ENCODE measurements at places on chromosomes 2 and 18. TPM values are rescaled to one million over a fixed set of nuclear protein-coding genes. Genes with fewer than 3 reads are reported as not detected.

DNA sequence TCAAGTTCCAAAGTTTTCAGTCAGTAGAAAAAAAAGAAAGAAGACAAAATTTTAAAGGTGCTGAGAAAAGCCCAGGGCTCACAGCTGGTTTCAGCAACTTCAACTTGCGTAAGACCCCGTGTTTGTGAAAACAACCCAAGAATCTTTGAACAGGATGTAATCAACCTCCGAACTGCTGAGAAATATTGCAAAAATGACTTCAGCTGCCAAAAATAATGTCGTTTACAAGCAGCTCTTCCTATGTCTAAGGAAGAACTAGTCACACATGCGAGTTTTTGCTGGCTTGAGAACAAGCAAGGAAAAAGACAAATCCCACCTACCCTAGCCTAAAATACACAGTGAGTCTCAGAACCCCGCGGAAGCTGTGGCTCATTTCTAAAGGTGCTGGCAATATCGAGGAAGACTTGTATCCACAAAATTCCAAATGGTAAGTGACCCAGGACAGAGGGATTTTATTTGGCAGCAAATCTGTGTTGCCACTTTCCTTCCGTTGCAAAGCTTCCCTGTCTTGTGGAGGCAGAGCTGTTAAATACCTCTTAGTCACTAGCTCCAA lies 59.8 kb upstream of the SLC8A1 start:
- peak overlapping the region; percentile 93 for H3K27ac ChIP-seq
- no peaks in the 10 kb centered on the region for H3K27me3 ChIP-seq
- DNase-seq: peak; percentile 93

GRCh38 chr2:207153266-207153975 lies 12.3 kb downstream of the KLF7 start:
- no peaks in the 10 kb centered on the region for H3K36me3 ChIP-seq
- no peak overlapping the region for H3K27ac ChIP-seq
- H3K27me3 ChIP-seq: no peaks in the 10 kb centered on the region
- DNase-seq: no peak
- H3K4me3 ChIP-seq: no peak overlapping the region

GRCh38 chr18:3612315-3612714 lies 162.3 kb downstream of the TGIF1 start:
- H3K36me3 ChIP-seq: no peaks in the 10 kb centered on the region
- H3K27me3 ChIP-seq: no peaks in the 10 kb centered on the region
- no peak overlapping the region for H3K4me3 ChIP-seq
- H3K4me1 ChIP-seq: no peaks in the 10 kb centered on the region

- no peaks in the 10 kb centered on the region for H3K36me3 ChIP-seq
- H3K27me3 ChIP-seq: no peaks in the 10 kb centered on the region
- no peak overlapping the region for H3K4me3 ChIP-seq
- no peak overlapping the region for H3K27ac ChIP-seq
Observed at GRCh38 chr2:26526105-26526504, 48.2 kb upstream of the OTOF start.

DNA sequence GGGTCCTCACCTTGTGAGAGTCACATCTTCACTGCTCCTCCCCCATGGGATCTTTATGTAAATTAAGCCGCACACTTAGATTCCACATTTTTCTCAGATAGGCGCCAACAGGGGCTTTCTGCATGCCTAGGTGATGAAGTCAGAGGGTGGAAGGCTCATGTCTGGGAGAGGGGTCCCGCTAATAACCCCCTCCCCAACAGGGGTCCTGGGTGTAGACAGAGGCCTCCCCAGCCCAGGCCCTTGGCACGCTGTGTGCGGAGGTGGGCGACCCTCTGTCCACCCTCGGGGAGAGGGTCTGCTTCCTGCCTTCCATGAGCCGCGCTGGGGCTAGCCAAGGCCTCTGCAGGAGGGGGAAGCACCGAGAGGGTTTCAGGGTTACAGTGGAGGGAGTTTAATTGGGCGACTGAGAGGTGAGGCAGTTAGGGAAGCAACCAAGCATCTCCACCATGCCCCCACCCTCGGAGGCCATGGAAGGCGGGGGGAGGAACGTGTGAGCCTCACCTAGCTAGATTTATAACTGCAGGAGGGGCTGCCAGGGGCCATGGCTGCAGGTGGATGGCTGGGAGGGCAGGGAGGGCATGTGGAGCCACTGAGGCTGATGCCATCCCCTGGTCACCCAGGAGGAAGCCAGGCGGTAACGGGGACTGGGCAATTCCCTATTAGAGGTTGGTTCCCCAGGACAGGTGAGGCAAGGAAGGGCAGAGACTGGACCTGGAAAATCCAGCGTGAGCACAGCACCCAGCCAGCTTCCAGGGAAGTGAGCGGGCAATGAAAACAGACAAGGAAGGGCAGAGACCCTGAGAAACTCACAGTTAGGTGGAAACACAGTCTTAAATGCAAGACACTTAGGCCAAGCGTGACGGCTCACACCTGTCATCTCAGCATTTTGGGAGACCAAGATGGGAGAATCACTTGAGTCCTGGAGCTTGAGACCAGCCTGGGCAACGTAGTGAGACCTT lies 7.7 kb upstream of the PXDN start:
- DNase-seq: no peak
- H3K4me1 ChIP-seq: no peaks in the 10 kb centered on the region
- peaks cover 4% of the 10 kb centered on the region for H3K27me3 ChIP-seq
- H3K27ac ChIP-seq: peak overlapping the region; percentile 17
- no peak overlapping the region for H3K4me3 ChIP-seq

GRCh38 chr2:89842180-89842908 lies 1150.9 kb downstream of the RPIA start:
- H3K27me3 ChIP-seq: no peaks in the 10 kb centered on the region
- H3K36me3 ChIP-seq: no peaks in the 10 kb centered on the region
- H3K27ac ChIP-seq: no peak overlapping the region
- no peaks in the 10 kb centered on the region for H3K4me1 ChIP-seq
- DNase-seq: no peak
- H3K4me3 ChIP-seq: no peak overlapping the region

EFHD1 gene
- 2.3 TPM for polyA plus RNA-seq

- DNase-seq: no peak
- peaks cover 1% of the 10 kb centered on the region for H3K4me1 ChIP-seq
- no peak overlapping the region for H3K4me3 ChIP-seq
- H3K27me3 ChIP-seq: no peaks in the 10 kb centered on the region
- no peaks in the 10 kb centered on the region for H3K36me3 ChIP-seq
Observed at GRCh38 chr18:26506012-26506411, 42.3 kb downstream of the KCTD1 start.

GRCh38 chr2:223587301-223587700 lies 14.9 kb downstream of the SCG2 start:
- DNase-seq: no peak
- H3K27me3 ChIP-seq: no peaks in the 10 kb centered on the region
- no peak overlapping the region for H3K4me3 ChIP-seq
- no peak overlapping the region for H3K27ac ChIP-seq
- no peaks in the 10 kb centered on the region for H3K36me3 ChIP-seq
- no peaks in the 10 kb centered on the region for H3K4me1 ChIP-seq

GPBAR1 gene
- 3.3 TPM for polyA plus RNA-seq

RALBP1 gene
- 19.8 TPM for polyA plus RNA-seq

GRCh38 chr18:56962322-56962721 lies 184.6 kb upstream of the BOD1L2 start:
- H3K27me3 ChIP-seq: no peaks in the 10 kb centered on the region
- no peak overlapping the region for H3K27ac ChIP-seq
- no peak overlapping the region for H3K4me3 ChIP-seq

DNA sequence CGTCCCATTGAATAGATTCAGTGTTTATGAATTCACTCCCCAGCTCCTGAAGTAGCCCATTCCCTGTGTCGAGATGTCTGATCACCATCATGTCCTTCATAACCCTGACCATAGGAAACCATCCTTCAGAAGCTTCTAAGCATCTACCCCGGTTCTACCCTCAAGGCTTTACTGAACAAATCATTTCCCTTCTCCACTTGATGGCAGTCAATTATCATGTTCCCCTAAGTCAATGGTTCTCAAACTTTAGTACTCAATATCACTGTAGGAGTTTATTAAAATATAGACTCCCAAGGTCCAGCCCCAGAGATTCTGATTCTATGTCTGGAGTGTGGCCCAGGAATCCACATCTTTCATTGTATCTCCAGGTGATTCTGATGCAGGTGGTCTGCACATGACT lies 228.4 kb upstream of the SP5 start:
- H3K36me3 ChIP-seq: no peaks in the 10 kb centered on the region
- no peaks in the 10 kb centered on the region for H3K4me1 ChIP-seq
- H3K27me3 ChIP-seq: no peaks in the 10 kb centered on the region
- no peak for DNase-seq
